ENCODE measurements at places on chromosomes 12 and 14. TPM values are rescaled to one million over a fixed set of nuclear protein-coding genes. Genes with fewer than 3 reads are reported as not detected.

- no peaks in the 10 kb centered on the region for H3K4me1 ChIP-seq
- no peaks in the 10 kb centered on the region for H3K27me3 ChIP-seq
- no peak overlapping the region for H3K27ac ChIP-seq
Measured at GRCh38 chr12:116404913-116405611, 127.6 kb upstream of the MED13L start.

- H3K36me3 ChIP-seq: no peaks in the 10 kb centered on the region
- peaks cover 30% of the 10 kb centered on the region for H3K4me1 ChIP-seq
- peaks cover 11% of the 10 kb centered on the region for H3K27me3 ChIP-seq
- peak; percentile 81 for DNase-seq
- peak overlapping the region; percentile 46 for H3K27ac ChIP-seq
Measured at GRCh38 chr12:100716945-100717732, 77.4 kb upstream of the ANO4 start.

- no peaks in the 10 kb centered on the region for H3K36me3 ChIP-seq
- peaks cover 9% of the 10 kb centered on the region for H3K4me1 ChIP-seq
- no peak for DNase-seq
- no peak overlapping the region for H3K27ac ChIP-seq
- no peaks in the 10 kb centered on the region for H3K27me3 ChIP-seq
- H3K4me3 ChIP-seq: no peak overlapping the region
Measured at GRCh38 chr12:75913502-75914351, 117.8 kb downstream of the PHLDA1 start.

DNA sequence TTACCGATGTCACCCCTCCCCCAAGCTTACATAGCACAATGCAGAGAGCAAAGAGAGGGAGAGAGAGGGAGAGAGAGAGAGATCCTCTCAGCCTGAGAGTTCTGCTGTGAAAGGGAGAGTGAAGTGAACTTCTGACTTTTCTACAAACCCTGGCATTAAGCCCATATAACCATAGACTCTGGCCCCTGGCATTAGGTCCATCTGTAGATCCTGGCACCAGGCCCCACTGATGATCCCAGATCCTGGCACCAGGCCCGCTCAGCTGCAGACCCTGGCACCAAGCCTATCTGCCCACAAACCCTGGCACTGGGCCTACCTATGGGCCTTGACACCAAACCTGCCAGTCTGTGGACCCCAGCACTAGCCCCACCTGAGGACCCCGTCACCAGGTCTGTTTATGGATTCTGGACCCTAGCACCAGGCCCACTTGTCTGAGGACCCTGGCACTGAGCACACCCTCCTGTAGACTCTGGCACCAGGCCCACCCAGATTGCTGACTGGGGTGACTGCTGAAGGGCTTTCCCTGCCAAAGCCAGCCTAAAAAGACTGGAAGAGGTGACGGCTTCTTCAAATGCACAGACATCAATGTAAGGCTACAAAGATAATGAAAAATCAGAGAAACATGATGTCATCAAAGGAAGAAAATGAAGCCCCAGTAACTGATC is 14.5 kb upstream of the KRT83 start:
- H3K36me3 ChIP-seq: no peaks in the 10 kb centered on the region
- H3K4me1 ChIP-seq: no peaks in the 10 kb centered on the region
- no peak overlapping the region for H3K27ac ChIP-seq

GRCh38 chr12:4037747-4038312 is 164.6 kb upstream of the PARP11 start:
- no peaks in the 10 kb centered on the region for H3K36me3 ChIP-seq
- peaks cover 48% of the 10 kb centered on the region for H3K4me1 ChIP-seq
- peak overlapping the region; percentile 96 for H3K27ac ChIP-seq

GRCh38 chr14:24330973-24331674 is 3.7 kb downstream of the ADCY4 start:
- H3K4me3 ChIP-seq: no peak overlapping the region
- H3K27ac ChIP-seq: no peak overlapping the region
- peaks cover 29% of the 10 kb centered on the region for H3K27me3 ChIP-seq

Gene SLC16A7
- 11.2 TPM for total RNA-seq

DNA sequence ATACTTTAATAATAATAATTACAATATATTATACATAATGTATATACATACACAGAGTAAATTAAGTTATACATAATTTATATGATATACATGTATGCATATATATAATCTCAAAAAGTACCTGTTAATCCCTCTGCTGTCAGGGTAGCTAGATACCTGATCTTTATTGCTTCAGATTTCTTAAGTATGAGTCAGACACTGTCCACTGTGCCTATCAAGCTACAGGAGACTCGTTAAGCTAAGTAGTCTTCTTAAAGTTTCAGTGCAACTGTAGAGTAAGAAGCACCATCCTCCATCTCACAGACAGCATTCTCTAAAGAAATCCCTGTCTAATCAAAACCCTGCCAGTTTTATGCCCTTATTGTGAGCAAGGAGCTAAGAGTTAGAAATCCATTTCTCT is 428.7 kb downstream of the RERGL start:
- H3K36me3 ChIP-seq: no peaks in the 10 kb centered on the region
- no peak for DNase-seq
- no peaks in the 10 kb centered on the region for H3K4me1 ChIP-seq

- no peaks in the 10 kb centered on the region for H3K4me1 ChIP-seq
- peaks cover 3% of the 10 kb centered on the region for H3K27me3 ChIP-seq
- no peak overlapping the region for H3K4me3 ChIP-seq
- no peak overlapping the region for H3K27ac ChIP-seq
Measured at GRCh38 chr12:13592063-13592942, 389.1 kb downstream of the GRIN2B start.

Gene TCL1B
- not detected for total RNA-seq

DNA sequence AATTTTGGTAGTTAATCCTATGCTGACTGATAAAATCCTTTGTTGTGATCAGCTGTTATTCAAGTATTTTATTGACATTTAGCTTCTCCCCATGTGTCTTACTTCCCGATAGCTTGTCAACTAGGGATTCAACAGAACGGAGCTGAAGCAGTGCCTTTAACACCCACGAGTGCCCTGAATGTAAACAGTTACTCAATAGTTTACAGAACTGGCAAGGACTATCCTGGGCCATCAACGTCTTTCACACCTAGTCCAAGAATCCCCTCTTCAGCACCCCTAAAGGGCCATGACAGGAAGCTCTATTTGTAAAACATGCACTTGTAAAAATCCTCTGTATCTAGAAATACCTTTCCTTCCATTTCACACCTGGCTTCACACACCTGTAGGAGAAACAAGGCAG is 45.3 kb downstream of the SETD3 start:
- no peak for DNase-seq
- H3K36me3 ChIP-seq: no peaks in the 10 kb centered on the region
- H3K4me1 ChIP-seq: peaks cover under 1% of the 10 kb centered on the region
- H3K27ac ChIP-seq: no peak overlapping the region
- H3K4me3 ChIP-seq: no peak overlapping the region
- no peaks in the 10 kb centered on the region for H3K27me3 ChIP-seq

GRCh38 chr14:32393119-32393518 is 64.0 kb downstream of the AKAP6 start:
- no peak overlapping the region for H3K4me3 ChIP-seq
- no peak overlapping the region for H3K27ac ChIP-seq
- no peaks in the 10 kb centered on the region for H3K27me3 ChIP-seq
- no peak for DNase-seq
- peaks cover 20% of the 10 kb centered on the region for H3K36me3 ChIP-seq
- peaks cover 20% of the 10 kb centered on the region for H3K4me1 ChIP-seq

DNA sequence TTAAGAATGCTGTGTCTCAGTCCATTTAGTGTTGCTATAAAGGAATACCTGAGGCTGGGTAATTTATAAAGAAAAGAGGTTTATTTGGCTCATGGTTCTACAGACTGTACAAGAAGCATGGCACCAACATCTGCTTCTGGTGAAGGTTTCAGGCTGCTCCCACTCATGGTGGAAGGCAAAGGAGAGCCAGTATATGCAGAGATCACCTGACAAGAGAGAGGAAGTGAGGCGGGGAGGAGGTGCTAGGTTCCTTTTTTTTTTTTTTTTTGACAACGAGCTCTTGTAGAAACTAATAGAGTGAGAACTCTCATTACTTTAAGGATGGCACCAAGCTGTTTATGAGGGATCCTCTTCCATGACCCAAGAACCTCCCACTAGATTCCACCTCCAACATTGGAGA is 121.6 kb downstream of the NUBPL start:
- DNase-seq: no peak
- H3K27me3 ChIP-seq: no peaks in the 10 kb centered on the region
- no peak overlapping the region for H3K27ac ChIP-seq

- no peaks in the 10 kb centered on the region for H3K27me3 ChIP-seq
- H3K4me3 ChIP-seq: no peak overlapping the region
- no peaks in the 10 kb centered on the region for H3K4me1 ChIP-seq
- H3K36me3 ChIP-seq: no peaks in the 10 kb centered on the region
Measured at GRCh38 chr12:97748298-97748697, 285.7 kb downstream of the RMST start.

GRCh38 chr12:51848841-51849735 is 570 bp upstream of the FIGNL2 start:
- DNase-seq: peak; percentile 76
- H3K27me3 ChIP-seq: peaks cover 14% of the 10 kb centered on the region
- H3K36me3 ChIP-seq: no peaks in the 10 kb centered on the region
- H3K4me3 ChIP-seq: peak overlapping the region; percentile 73
- H3K4me1 ChIP-seq: peaks cover 21% of the 10 kb centered on the region

DNA sequence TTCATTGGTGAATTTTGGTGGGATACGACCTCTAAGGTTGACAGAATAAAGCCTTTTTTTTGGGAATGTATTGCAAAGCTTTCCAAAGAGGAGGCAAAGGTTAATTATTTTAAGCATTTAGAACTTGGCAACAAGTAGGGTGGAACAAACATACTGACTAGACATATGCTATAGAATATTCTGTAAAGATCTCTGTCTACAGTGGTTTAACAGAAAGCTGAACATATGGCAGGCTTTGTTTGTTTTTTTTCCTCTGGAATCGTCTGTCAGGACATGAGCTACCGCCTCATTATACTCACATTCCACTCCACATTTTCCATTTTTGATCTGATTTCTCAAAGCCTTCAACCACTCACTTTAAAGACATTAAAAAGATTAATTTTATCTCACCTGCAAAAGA is 153.4 kb upstream of the PELI2 start:
- peak overlapping the region; percentile 56 for H3K27ac ChIP-seq
- no peak for DNase-seq
- peaks cover 22% of the 10 kb centered on the region for H3K4me1 ChIP-seq
- no peak overlapping the region for H3K4me3 ChIP-seq
- no peaks in the 10 kb centered on the region for H3K36me3 ChIP-seq

DNA sequence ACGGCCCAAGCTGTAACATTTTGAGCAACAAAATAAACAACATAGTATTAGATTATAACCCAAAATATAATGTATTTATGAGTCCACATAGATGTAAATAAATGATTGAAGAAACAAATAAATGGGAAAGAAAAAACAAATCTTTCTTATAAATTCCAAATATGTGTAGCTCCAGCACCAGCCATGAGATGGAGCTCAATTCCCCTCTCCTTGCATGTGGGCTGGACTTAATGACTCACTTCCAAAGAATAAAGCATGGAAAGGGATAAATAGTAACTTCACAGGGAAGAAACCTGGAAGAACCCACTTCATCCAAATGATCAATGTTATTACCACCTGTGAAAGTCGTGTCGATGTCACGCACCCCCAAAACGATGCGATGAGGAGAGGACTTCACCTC is 158.8 kb downstream of the RPAP3 start:
- no peaks in the 10 kb centered on the region for H3K27me3 ChIP-seq
- DNase-seq: no peak
- no peaks in the 10 kb centered on the region for H3K4me1 ChIP-seq
- H3K4me3 ChIP-seq: no peak overlapping the region

DNA sequence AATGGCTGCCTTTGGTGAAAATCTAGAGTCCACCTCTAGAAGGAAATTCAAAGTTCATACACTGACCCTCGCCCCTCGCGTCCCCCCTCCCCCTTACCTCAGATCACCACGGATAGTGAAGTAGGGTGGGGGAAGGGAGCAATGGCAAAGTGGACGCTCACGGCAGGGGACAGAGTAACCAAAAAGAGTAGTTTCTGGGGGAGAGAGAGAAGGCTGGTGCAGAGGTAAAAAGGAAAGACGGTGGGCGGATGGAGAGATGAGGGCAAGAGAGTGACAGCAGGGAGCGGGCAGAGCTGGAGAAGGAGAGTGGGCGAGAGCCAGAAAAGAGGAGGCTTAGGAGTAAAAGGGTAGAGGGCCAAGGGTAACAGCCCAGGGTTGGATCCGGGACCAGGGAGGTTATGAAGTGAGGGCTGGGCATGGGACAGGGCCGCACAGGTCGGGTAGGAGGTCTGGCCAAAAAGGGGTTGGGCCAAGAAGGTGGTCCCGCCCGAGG is 423 bp downstream of the ALDH6A1 start:
- peaks cover 3% of the 10 kb centered on the region for H3K4me1 ChIP-seq
- DNase-seq: no peak
- no peaks in the 10 kb centered on the region for H3K36me3 ChIP-seq
- peak overlapping the region; percentile 53 for H3K27ac ChIP-seq
- peak overlapping the region; percentile 98 for H3K4me3 ChIP-seq

Gene MUCL1
- not detected for total RNA-seq

- DNase-seq: no peak
- peaks cover 15% of the 10 kb centered on the region for H3K4me1 ChIP-seq
- H3K36me3 ChIP-seq: no peaks in the 10 kb centered on the region
- H3K27ac ChIP-seq: no peak overlapping the region
- no peak overlapping the region for H3K4me3 ChIP-seq
- H3K27me3 ChIP-seq: no peaks in the 10 kb centered on the region
Measured at GRCh38 chr12:58341791-58342190, 400.4 kb downstream of the ATP23 start.

Gene LRIG3
- total RNA-seq: 6.9 TPM

Gene TEX22
- 2.7 TPM for total RNA-seq

GRCh38 chr12:108477055-108477880 is 37.8 kb upstream of the FICD start:
- no peak overlapping the region for H3K4me3 ChIP-seq
- no peak for DNase-seq
- H3K27me3 ChIP-seq: peaks cover 19% of the 10 kb centered on the region
- H3K4me1 ChIP-seq: peaks cover 23% of the 10 kb centered on the region
- H3K27ac ChIP-seq: no peak overlapping the region
- H3K36me3 ChIP-seq: peaks cover 5% of the 10 kb centered on the region

- H3K27me3 ChIP-seq: no peaks in the 10 kb centered on the region
- no peak overlapping the region for H3K4me3 ChIP-seq
- H3K27ac ChIP-seq: no peak overlapping the region
Measured at GRCh38 chr12:58455136-58455535, 465.2 kb downstream of the LRIG3 start.

DNA sequence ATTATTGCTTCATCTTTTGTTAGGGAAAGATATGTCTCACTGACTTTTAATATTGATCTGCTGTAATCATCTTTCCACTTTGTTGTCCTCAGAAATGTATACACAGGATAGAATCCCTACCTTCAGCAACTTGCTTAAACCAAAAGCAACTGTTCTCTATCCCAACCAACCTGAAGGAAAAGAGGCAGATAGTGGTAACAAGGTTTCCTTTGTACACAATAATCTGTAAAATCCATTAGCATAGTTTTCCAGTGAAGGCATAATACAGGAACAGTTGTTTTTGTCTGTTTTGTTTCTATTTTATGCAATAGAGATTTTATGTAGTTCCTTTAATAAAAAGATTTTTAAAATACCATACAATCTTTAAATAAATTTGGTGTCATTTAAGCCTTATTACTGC is 170.5 kb downstream of the PIK3C2G start:
- no peaks in the 10 kb centered on the region for H3K36me3 ChIP-seq
- no peak for DNase-seq
- H3K4me1 ChIP-seq: peaks cover 40% of the 10 kb centered on the region
- H3K4me3 ChIP-seq: no peak overlapping the region
- no peak overlapping the region for H3K27ac ChIP-seq

- peaks cover 6% of the 10 kb centered on the region for H3K36me3 ChIP-seq
- peak overlapping the region; percentile 82 for H3K27ac ChIP-seq
- H3K4me3 ChIP-seq: no peak overlapping the region
- H3K4me1 ChIP-seq: peaks cover 22% of the 10 kb centered on the region
- H3K27me3 ChIP-seq: peaks cover 3% of the 10 kb centered on the region
Measured at GRCh38 chr12:109912855-109913321, 12.8 kb downstream of the TCHP start.

All from glutamatergic neuron (in vitro differentiated cells).